Stimulated activated CD8-positive, alpha-beta memory T cell treated with anti-CD3 and anti-CD28 coated beads, Interleukin-12 subunit alpha, Interleukin-12 subunit beta, amount 100 ng/mL, for 4 hours (primary cell): ENCODE measurements at places on chromosomes 6 and 20.

- DNase-seq: no peak
Observed at GRCh38 chr20:59453759-59454560, 150.4 kb upstream of the PHACTR3 start.

DNA sequence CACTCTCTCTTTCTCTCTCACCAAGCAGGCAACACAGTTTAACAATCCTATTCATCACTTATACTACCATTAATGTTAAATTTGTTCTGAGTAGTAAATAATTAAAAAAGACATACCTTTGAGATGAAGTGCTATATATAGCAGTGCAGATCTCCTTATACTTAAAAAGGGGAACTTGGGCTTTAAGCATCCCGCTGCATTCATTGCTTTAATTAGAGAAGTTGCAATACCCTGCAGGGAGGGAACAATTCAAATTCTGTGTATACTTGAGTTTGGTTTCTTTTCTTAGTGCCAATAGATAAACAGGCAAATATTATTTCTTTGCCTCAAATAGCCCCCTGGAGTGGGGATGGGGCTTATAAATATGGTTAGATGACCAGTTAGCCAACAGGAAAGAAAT lies 10.8 kb upstream of the ZBTB24 start:
- DNase-seq: no peak

DNA sequence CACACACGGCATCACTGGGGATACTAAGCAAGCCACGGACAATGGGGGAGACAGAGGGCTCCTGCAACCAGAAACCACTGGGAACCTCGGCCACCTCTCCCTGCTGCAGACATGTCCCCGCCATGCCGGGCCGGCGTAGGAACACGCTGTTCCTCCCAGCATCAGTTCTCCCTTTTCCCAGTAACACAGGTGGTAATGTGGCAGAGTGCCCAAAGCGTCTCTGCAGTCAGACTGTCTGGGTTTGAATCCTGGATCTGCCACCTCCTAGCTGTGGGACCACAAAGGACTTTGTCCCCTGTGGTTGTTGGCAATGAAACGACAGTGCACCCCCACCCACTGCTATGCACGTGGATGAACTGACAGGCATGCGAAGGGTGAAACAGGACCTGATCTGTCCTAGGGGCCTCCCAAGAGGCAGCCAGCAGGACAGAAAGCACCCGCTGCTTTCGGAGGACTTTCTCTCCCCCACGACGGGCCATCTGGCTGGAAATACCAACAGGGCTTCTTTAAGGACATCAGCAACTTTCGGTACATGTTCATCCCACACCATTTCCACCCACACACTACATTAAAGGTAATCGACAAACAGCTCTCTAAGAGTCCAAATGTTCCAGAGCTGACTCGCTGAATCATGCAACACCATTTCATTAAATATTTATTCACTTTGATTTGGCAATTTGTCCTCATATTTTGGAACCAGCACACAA lies 74.1 kb downstream of the SULF2 start:
- no peak for DNase-seq

- DNase-seq: no peak
Observed at GRCh38 chr20:23235173-23236027, 115.2 kb upstream of the NXT1 start.

DNA sequence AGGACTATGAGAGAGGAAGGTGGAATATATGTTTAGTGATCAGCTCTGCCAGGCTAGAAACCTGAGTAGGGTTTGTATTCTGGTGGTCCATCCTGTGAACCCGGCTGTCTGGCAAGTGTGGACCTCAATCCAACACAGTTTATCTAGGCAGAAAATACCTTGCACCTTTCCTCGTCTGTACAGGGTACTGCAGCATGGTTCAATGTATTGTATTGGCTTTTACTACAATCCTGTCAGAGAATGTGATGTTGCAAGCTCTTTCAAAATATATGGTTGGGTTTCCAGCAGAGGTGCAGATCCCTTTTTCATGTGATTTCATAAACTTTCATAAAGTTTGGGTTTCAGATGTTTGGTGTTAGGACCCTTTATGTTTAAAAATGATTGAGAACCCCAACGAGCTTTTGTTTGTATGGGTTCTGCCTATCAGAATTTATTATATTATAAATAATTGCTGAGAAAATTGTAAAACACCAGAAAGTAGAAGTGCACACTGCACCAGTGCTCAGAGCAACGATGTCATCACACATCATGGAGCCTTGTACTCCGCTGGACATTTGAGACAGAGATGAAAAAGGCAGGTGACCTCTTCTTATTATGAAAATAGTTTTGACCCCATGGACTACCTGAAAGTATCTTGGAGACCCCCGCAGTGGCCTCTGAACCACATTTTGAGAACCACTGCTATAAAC lies 106.6 kb downstream of the RTN4IP1 start:
- DNase-seq: no peak

- no peak for DNase-seq
Observed at GRCh38 chr6:35557239-35557638, 44.5 kb upstream of the TULP1 start.

- no peak for DNase-seq
Observed at GRCh38 chr20:61253264-61253639, 1.2 kb downstream of the CDH4 start.

GRCh38 chr6:41531591-41532582 lies 14.3 kb upstream of the FOXP4 start:
- peak; percentile 56 for DNase-seq

GRCh38 chr20:15267935-15268334 lies 930.5 kb upstream of the FLRT3 start:
- no peak for DNase-seq

DNA sequence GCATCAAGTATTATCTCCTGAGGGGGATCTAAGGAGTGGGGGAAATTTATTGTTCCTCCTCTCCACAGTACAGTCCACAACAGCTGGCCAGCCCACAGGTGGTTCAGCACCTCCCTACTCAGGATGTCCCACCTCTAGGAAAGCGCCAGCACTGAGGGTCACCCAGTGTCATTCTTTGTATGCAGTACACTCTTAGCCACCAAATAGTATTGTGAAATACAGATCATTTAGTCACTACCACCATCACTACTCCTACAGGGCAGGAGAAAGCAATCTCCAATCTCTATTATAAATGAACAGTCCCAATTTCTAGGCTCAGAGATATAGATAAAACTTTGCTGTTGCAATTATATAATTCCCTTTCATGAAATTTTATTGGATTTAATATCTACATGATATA lies 6.3 kb upstream of the ZNF76 start:
- no peak for DNase-seq

DNA sequence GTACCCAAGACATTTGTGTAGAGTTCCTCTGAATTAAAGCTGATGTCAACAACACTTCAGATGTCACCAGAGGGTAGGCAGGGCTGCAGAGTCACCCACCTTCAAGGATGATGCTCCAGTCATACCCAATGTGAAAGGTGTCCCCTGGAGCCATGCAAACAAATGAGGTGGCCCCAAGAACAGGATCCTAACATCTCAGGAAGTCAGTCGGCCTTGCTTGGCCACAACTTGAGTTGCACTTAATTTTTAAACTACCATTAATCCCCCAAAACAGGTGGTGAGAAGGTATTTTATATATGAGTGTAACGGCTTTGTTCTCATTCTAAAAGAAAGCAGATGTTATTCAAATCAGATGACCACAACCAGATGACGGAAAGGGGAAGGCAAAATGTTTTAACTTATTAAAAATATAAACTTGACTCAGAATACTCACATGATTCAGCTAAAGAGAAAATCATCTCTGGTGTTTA lies 21.1 kb upstream of the SERPINB1 start:
- DNase-seq: no peak

GRCh38 chr6:163170294-163170883 lies 244.1 kb upstream of the QKI start:
- no peak for DNase-seq

GRCh38 chr20:19137641-19138040 lies 74.8 kb upstream of the SLC24A3 start:
- no peak for DNase-seq

GRCh38 chr20:20824924-20825584 lies 112.6 kb upstream of the RALGAPA2 start:
- DNase-seq: no peak

DNA sequence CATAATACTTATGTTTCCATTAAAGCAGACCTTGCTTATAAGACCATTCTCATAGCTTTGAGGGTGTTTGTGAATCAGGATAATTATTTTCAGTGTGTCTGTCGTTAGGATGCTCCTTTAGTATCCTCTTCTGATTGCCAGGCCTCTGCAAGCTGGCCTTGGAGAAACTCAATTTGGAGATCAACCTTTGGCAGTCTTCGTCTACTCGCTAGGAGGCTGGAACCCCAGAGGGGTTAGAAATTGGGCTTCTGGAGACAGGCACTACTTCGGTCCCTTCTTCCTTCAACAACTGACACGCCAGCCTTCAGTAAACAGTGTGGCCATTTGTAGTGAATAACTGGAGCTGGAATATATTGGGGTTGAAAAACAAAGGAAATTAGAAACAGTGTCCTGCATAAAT lies 100.8 kb upstream of the CITED2 start:
- DNase-seq: no peak

DNA sequence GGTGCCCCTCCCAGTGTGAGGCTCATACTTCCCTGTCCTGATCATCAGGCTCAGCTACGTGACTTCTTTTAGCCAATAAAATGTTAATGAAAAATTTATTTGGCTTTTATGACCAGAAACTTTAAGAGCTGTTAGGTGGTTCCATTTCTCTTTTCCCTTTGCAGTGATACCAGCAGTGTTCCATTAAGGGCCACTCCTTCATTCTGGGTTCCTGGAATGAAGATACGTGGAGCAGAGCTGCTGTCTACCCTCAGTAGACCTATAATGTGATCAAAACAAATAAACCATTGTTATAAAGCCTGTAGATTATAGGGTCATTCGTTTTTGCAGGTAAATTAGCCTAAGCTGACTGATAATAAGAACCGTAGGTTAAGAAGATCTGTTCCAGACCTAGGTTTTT lies 228.0 kb downstream of the ZFAND3 start:
- DNase-seq: no peak

GRCh38 chr20:57433657-57434389 lies 42.6 kb downstream of the RBM38 start:
- DNase-seq: no peak

GRCh38 chr20:33645072-33645358 lies 17.1 kb upstream of the C20orf144 start:
- no peak for DNase-seq

- no peak for DNase-seq
Observed at GRCh38 chr6:159716247-159717096, 10.8 kb upstream of the WTAP start.

DNA sequence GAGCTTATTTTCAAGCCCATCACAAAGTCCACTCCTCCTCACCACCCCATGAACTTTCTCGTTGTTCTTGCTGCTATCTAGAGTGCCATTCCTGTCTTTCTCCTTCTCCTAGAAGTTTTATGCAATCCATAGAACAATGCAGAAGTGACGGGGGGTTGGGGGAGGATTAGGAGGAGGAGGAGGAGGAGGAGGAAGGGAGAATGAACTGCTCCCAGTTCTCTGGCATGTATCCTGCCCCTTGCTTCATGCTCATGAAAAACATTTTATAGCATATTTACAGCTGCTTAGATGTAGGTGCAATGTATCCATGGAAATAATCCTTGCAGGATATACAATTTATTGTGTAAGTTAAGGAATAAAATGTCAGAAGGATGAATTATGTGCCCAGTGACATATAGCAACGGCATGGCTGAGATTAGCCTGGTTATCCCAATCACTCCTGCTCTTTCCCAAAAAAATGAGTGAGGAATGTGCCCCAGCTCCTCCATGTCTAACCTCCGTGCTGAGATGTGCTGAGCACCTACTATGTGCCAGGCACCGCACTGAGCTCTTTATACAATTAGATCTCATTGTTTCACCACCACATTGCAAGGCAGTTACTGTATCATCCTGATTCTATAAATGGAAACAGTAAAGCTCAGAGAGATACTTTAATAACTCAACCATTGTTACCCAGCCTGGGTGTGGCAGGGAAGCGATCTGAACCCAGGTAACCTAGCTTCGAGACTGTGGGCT lies 41.6 kb upstream of the TFAP2C start:
- DNase-seq: no peak

DNA sequence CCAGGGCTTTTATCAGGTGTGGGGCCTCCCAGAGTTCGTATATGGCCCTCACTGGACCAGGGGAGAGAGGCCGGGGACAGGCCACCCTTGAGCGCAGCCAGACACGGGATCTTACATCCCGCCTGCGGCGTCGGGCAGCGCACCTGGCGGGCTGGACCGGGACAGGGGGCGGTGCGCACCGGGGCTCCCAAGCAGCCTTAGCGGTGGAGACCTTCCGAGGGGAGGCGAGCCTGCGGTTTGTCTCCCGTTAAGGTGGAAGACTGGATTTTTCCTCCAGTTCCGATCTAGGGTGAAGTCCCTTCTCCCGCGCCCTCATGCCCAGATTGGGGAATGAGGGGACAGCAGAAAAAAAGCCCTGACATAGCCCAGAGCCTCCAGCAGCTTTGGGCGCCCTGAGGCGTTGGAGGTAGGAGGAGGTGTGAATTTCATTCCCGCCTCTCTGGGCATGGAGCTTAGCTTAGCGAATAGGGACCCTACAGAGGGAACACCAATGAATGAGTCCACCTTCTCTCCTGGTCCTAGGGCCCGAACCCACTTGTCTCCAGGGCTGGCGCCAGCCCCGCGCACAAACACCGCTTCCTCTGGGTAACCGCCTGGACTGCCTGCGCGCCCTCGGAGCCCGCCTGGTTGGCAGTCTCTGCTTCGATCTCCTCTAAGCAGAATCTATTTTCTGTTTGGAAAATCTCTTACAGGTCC lies 6.7 kb upstream of the LAMP5 start:
- no peak for DNase-seq

GRCh38 chr20:11008444-11009033 lies 334.7 kb upstream of the JAG1 start:
- DNase-seq: no peak

DNA sequence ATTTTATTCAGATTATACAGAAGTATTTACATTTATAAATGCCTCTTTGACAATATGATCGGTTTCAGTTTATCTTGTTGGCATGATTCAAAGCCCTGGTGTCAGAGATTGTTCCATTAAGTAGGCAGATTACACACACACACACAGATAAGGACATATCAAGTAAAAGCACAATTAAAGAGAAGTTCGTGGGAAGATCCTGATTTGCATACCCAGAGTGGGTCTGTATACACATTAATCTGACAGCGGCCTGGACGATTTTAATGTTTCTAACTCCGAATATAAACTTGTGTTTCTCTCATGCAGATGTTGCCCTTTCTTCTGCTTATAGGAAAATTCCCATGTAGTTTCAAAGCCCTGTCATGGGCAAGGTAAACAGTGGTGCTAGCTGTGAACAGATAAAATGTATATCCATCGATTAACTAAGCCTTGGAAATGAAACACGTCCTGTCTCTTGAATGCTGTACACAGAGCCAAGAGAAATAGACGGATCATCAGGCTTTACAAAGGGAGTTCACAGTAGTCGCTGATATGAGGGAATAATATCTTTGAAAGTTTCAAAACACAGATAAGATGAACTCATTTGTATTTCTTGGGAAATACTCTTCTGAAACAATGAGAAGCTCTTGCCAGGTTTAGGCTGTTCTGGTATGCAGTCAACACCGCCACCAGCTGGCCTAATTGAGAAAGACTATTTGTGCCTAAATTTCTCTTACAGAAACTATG lies 108.2 kb upstream of the GMDS start:
- DNase-seq: peak; percentile 1

- no peak for DNase-seq
Observed at GRCh38 chr6:20732896-20733295, 198.6 kb downstream of the CDKAL1 start.
